ENCODE measurements at places on chromosomes 1 and 21. TPM values are rescaled to one million over a fixed set of nuclear protein-coding genes. Genes with fewer than 3 reads are reported as not detected.

Gene AMIGO1
- 0.64 TPM for total RNA-seq

Gene TEDDM1
- not detected for total RNA-seq

Gene CRYAA
- total RNA-seq = 2.1 TPM

Gene ZNF496
- total RNA-seq = 21.4 TPM

Gene BSND
- not detected for total RNA-seq

Gene LCE2D
- not detected for total RNA-seq

Gene RNU1-4
- 1,290 TPM for total RNA-seq

Gene S100A7A
- not detected for total RNA-seq

Gene TAS1R3
- 0.31 TPM for total RNA-seq

Gene MAB21L3
- not detected for total RNA-seq

Gene WNT3A
- not detected for total RNA-seq

Gene KCND3
- total RNA-seq = not detected

Gene PAPPA2
- 0.03 TPM for total RNA-seq

Gene CA6
- not detected for total RNA-seq

Gene RGS5
- 1.5 TPM for total RNA-seq

Gene METTL18
- 4.1 TPM for total RNA-seq

Gene CA14
- not detected for total RNA-seq

Gene PBXIP1
- 40.7 TPM for total RNA-seq

Gene LORICRIN
- total RNA-seq = not detected

Gene NTPCR
- 46.8 TPM for total RNA-seq

Gene TNFSF4
- total RNA-seq = 0.13 TPM

Gene RAD54L
- 29.4 TPM for total RNA-seq

Gene ST6GALNAC3
- total RNA-seq = 0.03 TPM

Gene UBE2G2
- 77.4 TPM for total RNA-seq

Gene ADGRL4
- not detected for total RNA-seq

Gene KRTAP23-1
- total RNA-seq = not detected

Gene GBP7
- not detected for total RNA-seq

Gene LRRN2
- 2.0 TPM for total RNA-seq

Gene UTS2
- not detected for total RNA-seq

Gene TMEM82
- not detected for total RNA-seq

Gene IFI44
- total RNA-seq = 2.0 TPM

Gene HMGCS2
- total RNA-seq = 0.33 TPM

Gene KMO
- total RNA-seq = 1.8 TPM

Gene CTXND2
- not detected for total RNA-seq

Gene TMCO1
- total RNA-seq = 103 TPM

Gene TDRD10
- total RNA-seq = not detected

Gene ARHGAP30
- 0.36 TPM for total RNA-seq

All from Panc1 (cell line).